ENCODE measurements at places on chromosomes 1 and 21.

DNA sequence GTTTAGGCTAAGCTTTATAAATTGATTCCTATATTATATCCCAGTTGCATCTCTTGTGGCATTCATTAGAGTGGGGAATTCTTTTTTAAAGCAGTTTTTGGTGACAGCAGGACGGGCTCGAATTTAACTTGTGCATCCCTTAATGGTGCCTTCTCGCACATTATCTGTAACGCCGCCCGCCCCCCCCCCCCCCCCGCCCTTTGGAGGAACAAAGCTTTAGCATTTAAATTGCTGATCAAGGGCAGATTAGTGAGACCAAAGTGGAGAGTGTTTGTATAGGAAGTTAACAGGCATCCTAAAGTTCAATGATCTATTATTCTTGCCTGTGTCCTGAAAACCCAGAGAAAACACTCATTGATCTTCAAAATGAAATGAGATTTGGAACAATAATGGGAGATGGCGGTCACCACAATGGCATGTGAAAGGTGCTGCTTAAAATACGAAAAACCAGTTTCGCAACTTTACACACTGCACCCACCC is 2.2 kb downstream of the LMO4 start:
- no peak for DNase-seq

GRCh38 chr1:180397175-180397574 is 105.2 kb downstream of the ACBD6 start:
- DNase-seq, result no peak

- no peak for DNase-seq
Observed at GRCh38 chr1:246608616-246609376, 42.5 kb downstream of the CNST start.

- DNase-seq, result no peak
Observed at GRCh38 chr1:193846876-193847604, 660.6 kb upstream of the B3GALT2 start.

DNA sequence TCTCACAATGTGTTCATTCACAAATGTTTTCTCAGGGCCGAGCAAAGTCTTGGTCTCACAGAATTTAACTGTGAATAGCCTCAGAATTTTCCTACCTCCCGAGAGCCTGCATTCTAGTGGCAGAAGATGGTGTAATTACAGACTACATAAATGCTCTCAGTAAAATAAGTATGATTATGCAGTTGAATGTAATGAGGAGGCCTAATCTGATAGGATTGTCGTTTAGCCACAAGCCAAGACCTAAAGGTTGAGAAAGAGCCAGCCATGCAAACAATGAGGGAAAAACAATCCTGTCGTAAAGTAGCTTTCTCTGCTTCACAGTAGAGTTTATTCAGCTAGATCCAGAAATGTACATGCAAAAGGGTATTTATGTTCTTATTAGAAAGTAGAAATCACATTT is 607.8 kb upstream of the B3GALT2 start:
- DNase-seq, result no peak

DNA sequence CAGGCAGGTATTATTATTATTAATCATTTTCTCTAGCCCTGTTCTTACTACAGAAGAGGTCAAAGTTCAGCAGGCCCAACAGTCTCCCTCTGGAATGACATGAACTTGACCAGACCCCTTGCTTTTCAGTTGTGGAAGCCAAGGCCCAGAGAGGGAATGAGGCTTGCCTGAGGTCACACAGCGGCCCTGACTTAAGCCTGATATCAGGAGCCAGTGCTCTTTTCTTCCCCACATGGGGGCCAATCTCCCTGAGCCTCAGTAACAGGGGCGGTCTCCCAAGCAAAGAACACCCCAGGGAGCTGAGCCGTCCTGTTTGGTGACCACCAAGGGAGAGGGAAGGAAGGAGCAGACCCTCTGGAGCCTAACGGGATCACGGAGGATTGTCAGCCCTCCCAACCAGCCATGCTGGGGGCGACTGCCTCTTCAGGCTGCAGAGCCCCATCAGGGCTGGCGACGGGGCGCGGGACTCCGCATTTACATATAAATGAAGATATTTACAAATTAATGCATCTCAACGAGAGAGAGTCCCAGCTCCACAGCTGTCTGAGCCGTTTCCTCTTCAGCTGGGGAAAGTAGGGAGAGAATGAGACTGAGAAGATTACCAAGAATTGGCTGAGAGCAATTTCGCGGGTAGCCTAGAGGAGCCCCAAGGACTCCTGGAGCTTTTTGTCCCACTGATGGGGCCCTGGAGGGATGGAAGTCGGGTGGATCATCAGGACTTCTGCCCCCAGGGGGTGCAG is 186.1 kb upstream of the KLHDC7A start:
- DNase-seq, result no peak

DNA sequence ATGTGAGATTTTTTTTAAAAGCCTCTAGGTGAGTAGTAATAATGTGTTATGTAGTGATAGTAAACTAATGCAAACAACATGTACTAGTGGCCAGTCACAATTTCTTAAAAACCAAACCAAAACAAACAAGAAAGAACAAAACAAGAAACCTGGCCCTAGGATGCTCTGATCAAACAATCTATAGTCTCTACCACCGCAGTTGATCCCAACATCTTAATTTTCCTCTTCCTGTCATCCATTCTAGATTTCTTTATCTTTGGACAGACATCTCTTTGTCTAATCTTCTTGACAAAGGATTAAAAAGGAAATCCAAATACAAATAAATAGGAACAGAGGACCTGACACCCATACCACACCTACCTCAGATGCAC is 188.2 kb upstream of the ADAMTS5 start:
- no peak for DNase-seq

GRCh38 chr1:81800695-81801650 is at the start of gene ADGRL2:
ADGRL2 (plus strand) TSS chr1:81800934; CDS start chr1:81836985, 36,051 bp downstream.
- peak; percentile 31 for DNase-seq

DNA sequence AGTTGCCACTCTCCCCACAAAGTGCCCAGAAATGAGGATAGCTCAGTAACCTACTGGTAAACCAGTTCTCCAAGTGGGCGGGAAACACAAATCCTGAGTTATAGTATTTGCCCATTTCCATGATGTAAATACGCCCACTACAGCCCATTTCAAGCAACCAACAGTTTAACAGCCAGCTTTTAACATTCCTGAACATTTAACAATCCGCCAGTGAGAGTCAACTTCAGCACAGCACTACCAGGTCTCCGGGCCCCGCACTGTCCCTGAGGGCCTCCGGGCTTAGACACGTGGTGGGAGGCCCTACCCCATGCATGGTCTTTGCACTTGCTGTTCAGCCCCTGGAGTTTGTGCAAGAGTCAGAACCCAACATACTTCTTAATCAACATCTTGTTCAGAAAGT is 132.0 kb upstream of the CTTNBP2NL start:
- no peak for DNase-seq

DNA sequence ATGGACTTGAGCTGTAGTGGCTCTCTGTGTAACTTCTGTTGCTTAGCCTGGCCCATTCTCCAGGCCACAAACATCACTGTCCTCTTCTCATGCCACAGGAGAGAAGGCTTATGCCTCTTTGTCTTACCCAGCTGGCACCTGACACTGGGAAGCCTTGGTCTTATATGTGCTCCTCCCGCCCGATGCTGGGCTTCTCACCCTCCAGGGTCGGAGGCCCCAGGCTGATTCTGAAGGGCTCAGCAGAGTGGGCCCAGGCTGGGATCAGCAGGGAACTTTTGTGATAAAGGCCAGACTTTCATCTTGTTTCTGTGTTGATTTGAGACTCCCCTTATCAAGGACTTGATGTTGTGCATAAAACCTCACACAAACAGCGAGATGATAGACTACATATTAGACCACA is 29.8 kb downstream of the TRPM2 start:
- DNase-seq, result no peak

GRCh38 chr21:42308914-42309752 is 6.1 kb downstream of the TFF3 start:
- no peak for DNase-seq

DNA sequence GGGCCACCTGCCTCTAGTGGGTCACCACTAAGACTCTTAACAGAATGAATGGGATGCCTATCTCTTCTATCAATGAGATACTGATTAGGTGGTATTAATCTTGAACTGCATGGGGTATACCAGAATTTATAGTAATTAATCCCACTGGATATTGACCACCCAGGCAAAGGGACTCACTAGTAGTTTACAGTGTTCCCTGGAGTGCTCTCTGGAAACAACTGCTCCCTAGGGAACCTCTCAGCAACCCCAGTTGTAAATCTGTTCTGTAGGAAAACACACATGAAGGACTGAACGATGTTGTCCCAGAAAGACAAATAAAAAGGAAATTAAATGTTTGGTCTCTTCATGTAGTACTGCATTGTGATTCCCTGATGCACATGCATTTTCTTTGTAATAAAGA is 430.5 kb downstream of the HLX start:
- no peak for DNase-seq

DNA sequence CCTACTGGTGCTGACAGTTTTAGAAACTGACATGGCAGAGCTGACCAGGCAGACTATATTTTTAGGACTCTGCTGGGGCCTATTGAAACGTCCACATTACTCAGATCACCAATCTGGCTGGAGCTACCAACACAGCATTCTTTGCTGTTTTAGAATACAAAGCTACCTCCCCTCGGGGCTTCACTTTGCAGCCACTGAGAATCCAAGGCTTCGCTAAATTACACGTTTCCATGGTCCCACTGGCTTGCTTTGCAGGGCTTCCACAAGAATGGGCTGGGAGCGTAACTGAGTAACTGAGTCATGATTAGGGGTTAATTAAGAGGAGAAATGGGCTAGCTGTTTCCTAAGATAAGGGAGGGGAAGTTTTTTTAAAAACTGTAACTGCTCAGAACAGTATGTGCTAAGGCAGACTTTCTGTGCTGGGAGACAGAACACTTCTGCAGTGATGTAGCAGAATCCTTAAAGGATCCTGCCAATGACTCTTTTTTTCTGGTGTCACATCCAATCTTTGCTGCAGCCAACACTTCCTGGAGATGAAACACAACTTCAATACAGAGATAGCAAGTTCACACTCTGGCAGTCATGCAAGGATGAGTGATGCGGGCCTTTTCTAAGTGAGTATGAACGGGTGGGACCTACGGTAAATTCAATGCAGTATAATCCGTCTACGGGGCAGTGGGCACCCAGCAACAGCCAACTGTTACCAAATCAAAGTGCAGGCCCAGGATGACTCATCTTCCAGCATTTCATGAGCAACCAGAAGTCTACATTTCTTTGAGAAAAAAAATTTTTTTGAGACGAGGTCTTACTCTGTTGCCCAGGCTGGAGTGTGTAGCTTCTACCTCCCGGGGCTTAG is 21.5 kb downstream of the NDUFS5 start:
- no peak for DNase-seq

All from anterior cingulate cortex (tissue), 58 donors.